Left lobe of liver (tissue), 2 donors: ENCODE measurements at places on chromosomes 2 and 18. TPM values are rescaled to one million over a fixed set of nuclear protein-coding genes. Genes with fewer than 3 reads are reported as not detected.
A peak's percentile ranks its signal among the peaks of the same experiment; 100 is the strongest.

DNA sequence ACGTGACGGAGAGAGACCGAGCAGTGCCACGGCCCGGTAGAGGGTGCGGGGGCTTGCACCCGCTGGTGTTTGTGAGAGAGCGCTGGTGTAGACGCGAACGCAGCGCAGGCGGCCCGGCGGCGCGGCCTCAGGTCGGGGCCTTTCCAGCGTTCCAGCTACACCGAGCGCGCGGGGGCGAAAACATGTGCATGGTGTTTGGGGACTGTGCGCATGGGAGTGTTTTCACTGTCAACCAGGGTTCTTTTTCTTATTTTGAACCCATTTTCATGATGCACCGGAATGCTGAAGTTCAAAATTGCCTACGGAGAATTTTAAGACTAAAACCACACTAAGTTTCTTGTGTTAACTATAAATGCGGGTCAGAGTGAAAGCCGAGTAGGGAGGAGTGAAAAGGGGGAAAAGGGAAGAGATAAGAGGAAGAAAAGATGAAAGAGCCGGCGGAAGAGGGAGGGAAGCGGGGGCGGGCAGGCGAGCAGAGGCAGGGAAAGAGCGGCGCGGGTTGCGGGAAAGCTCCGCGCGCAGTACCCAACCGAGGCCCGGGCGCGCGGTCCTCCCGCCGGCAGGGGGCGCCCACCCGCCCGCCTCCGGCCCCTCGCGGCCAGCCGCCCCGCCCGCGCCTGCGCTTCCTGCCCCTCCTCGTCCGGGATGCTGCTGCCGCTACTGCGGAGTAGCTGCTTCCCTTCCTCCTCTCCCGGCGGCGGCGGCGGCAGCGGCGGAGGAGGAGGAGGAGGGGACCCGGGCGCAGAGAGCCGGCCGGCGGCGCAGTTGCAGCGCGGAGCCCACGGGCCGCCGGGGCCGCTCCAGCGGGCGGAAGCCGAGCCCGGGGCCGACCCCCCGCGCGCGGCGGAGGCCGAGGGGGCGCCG is at the start of gene RAB12:
Gene RAB12, plus strand, starts transcription at position 643 of the 864 bp plus-strand sequence. Its CDS starts 3 bp downstream, at position 646.
- DNase-seq: peak; percentile 88

DNA sequence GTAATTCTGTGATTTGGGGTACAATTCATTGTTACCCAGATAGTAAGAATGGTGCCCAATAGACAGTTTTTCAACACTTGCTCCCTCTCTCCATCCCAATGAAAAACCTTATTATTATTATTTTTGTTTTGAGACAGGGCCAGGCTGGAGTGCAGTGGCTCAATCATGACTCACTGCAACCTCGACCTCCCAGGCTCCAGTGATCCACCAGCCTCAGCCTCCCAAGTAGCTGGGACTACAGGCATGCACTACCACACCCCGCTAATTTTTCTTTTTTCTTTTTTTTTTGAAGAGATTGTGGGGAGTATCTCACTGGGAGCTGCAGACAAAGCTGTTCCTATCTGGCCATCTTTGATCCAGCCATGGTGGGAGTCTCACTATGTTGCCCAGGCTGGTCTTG is 7.2 kb downstream of the TGFA start:
- no peak for DNase-seq

GRCh38 chr2:242020196-242021004 is 150.9 kb downstream of the RTP5 start:
- DNase-seq: peak; percentile 43

DNA sequence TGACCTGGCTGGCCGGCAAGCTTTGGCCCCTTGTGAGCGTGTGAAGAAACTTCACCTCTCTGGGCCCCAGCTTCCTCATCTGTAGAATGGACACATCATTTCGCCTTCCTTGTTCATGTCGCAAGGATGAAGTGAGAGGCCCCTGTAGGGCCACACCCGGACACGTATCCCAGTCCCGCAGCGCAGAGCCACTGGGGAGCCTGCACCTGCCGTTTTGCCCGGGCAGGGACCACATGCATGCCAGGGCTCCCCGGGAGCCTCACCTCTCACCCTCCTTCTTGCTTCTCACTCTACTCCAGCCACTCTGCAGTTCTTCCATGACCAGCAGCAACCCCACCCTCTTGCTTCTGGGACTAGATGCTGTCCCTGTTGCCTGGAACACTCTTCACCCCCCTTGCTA is 77.5 kb downstream of the FAM168B start:
- DNase-seq: no peak

- DNase-seq: no peak
Measured at GRCh38 chr18:38961880-38962279, 1396.3 kb upstream of the CELF4 start.

- no peak for DNase-seq
Measured at GRCh38 chr2:220034426-220035130, 407.1 kb downstream of the SLC4A3 start.

GRCh38 chr2:169778446-169778845 is 20.2 kb upstream of the SSB start:
- DNase-seq: no peak

- DNase-seq: no peak
Measured at GRCh38 chr2:189018631-189019030, 44.5 kb downstream of the COL3A1 start.

GRCh38 chr2:76159042-76159648 is 448.4 kb upstream of the GCFC2 start:
- DNase-seq: no peak

GRCh38 chr2:230794497-230794896 is 70.2 kb upstream of the ITM2C start:
- no peak for DNase-seq

- no peak for DNase-seq
Measured at GRCh38 chr18:70246061-70246466, 40.6 kb upstream of the RTTN start.

GRCh38 chr18:35564795-35565453 is 16.6 kb upstream of the GALNT1 start:
- no peak for DNase-seq

DNA sequence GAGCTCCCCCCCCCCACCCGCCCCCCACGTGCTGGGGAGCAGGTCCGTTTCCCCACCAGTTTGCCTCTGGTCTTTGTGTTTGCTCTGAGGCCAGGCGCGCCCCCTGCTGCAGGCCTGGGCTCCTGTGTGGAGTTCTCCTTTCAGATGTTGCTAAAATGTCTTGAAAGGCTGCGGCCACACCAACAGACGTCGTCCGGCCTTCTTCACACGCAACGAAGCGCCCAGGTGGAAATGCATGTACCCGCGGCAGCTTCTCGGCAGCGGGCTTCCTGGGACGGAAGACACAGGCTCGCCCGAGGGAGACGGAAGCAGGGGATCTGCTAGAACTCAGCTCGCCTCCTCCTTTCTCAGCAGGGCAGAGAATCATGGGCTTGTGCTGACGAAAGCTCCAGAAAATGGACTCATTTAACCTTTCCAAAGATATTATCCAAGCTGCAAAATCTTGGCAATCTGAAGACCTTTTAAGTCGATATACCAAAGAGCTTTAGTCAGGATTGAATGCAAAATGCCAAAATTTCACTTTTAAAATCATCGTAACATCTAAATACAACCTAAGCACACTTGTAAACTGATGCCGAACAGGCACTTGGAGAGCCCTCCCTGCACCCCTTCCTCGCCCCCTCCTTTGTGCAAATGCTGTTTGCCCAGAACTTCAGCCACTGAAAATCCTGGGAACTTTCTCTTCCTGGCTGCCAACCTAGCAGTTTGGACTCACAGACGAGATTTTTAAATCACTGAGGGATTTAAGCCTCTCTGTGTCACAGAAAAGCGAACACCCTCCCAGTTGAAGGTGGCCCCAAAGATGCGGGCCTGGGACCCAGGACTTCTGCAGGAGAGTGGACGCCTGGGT is 125.5 kb upstream of the ZNF516 start:
- no peak for DNase-seq

GRCh38 chr2:102313025-102313424 is 1.7 kb downstream of the IL1RL1 start:
- DNase-seq: no peak

GRCh38 chr2:95525294-95526035 is 40.9 kb upstream of the TRIM43B start:
- DNase-seq: no peak

GRCh38 chr2:37324536-37324785 is 172 bp downstream of the PRKD3 start:
- DNase-seq: no peak

DNA sequence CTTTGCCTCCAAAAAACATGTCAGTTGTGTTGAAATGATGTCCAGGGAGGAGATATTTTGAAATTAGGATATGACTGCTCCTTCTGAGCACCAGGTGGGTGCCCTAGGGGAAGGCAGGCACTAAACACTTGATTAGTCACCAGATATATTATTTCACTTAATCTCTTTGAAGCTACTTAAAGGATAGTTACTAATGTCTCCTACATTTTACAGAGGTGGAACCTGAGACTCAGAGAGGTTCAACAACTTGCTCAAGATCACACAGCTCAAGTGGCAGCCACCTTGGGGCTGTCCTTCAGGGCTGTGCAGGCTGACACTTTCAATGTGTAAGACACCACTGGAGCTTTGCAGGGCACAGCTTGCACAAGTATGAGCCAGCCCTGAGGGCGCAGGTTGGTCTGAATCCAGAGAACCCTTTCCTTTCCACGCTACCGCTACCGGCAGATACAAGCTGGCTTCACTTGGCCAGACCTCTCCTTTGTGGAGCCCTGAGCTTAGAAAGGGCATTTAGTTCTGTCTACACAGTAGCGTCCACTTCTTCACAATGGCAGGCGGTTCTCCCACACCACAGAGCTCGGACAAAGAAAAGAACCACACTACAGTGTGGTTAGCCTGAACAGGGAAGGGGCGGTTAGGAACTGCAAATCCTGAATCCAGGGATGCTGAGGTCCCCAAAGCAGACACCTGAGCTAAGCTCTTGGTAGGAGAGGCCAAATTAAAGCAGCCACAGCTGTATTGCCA is 16.4 kb downstream of the ALPK2 start:
- DNase-seq: peak; percentile 18

DNA sequence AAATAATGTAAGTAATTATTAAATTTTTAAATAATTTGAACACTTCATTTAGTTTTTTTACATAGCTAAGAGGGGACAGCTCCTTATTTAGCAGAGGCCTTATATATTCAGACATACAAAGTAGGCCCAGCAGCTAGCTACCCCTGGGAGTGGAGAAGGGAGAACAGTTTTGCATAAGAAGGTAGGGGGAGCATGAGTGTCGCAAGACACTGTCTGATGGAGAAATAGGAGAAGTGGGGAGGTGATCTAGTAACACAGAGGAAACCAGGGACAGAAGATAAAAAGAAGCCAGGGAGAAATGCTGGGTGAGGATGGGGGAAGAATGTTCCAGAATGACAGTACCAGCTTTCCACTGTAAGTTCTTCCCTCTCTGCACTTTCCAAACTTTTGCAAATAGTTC is 16.0 kb upstream of the RGPD4 start:
- no peak for DNase-seq

DNA sequence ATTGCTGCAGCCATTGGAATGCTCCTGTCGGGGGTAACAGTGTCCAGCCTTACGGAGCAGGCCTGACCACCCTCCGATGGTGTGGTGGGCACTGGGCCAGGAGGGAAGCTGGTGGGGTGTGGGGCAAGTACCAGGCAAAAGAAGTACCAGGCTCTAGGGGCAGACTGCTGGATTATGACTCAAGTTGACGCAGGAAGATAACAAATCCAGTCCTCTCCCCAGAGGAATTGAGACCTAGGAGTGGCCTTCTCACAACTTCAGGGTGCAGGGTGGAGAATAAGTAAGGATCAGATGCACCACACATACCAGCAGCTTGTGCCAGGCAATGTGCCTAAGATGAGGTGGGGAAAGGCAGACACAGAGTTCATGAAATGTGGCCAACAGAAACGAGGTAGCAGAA is 37.9 kb downstream of the SEMA4F start:
- DNase-seq: no peak

DNA sequence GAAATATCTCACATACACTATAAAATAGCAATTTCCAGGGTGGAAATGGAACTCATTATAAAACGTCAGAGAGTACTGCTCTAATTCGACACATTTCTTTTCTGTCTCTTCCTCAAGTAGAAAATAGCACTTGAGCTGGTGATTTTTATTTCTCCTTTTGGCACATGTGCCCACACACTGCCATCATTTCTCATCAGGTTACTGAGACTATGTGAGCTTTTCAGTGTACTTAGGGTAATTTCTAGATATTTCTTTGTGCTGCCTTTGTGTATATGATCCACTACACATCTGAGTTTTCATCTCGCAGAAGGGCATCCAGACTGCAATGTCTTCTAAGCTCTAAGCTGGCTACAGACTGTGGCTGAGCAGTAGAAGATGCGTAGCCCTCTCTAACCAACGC is 62.1 kb upstream of the PGAP1 start:
- no peak for DNase-seq

- DNase-seq: no peak
Measured at GRCh38 chr2:9473308-9473984, 905 bp upstream of the IAH1 start.

DNA sequence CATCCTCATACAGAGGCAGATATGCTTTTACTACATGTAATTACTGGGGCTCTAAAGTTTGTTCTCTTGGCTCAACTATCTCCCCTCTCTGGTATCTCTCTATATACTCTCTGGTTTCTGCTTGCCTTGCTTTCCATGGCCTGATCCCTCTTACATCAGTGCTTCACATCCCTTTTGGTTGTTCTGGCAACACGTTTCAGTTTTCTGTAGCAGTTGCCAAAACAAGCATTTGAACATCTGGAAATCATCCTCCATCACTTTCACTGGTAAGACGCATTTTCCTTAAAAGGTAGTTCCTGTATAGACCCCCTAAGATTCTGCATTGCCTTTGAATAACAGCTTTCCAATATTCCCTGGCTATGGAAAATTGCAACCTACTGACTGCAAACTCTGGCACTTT is 25.9 kb downstream of the COL5A2 start:
- DNase-seq: no peak

- DNase-seq: no peak
Measured at GRCh38 chr2:100744589-100744988, 75.3 kb upstream of the NPAS2 start.

Gene POMC
- total RNA-seq: 0.33 TPM

Gene EML6
- total RNA-seq: 1.6 TPM

Gene NOSTRIN
- 3.5 TPM for total RNA-seq

Gene TEX44
- total RNA-seq: not detected

Gene IL1F10
- not detected for total RNA-seq

Gene MOGAT1
- total RNA-seq: 10.2 TPM

Gene APCDD1
- total RNA-seq: 0.58 TPM

Gene CDH2
- 34.2 TPM for total RNA-seq

Gene CHRNG
- total RNA-seq: not detected

Gene RIT2
- total RNA-seq: not detected

Gene IL1RL1
- 2.6 TPM for total RNA-seq

Gene CTNNA2
- total RNA-seq: not detected

Gene LPIN2
- 58.9 TPM for total RNA-seq
